ENCODE measurements at places on chromosomes 3 and 15.

DNA sequence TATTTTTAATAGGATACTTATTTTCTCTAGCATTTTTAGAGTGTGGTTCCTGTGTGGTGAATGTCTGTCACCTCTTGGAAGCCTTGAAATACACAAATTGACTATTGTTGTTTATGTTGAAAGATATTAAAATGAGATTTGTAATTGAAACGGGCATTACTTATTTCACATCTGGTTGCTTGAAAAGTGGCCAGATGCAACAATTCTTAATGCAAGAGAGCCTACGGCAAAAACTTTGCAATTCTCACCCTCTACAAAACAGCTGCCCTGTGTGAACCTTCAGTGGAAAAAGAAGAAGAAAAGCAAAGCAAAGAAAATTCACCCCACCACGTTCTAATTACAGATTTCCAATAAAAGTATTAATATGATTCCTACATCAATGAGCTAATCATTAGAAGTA is 46.6 kb downstream of the PPARG start:
- DNase-seq, result no peak

DNA sequence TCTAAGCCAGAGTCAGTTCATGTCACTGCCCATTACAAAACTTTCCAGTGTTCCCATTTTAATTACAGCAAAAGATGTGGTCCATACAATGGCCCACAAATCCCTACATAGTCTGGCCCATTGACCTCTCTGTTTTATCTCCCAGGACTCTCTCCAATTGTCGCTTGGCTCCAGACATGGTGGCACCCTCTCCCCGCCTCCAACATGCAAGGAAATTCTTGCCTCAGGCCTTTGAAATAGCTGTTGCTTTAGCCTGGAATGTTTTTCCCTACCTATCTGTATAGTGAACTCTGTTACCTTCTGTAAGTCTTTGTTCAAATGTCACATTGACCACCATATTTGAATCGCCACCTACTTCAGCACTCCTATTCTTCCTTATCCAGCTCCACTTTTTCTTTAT is 377.3 kb upstream of the MCTP2 start:
- DNase-seq, result no peak

DNA sequence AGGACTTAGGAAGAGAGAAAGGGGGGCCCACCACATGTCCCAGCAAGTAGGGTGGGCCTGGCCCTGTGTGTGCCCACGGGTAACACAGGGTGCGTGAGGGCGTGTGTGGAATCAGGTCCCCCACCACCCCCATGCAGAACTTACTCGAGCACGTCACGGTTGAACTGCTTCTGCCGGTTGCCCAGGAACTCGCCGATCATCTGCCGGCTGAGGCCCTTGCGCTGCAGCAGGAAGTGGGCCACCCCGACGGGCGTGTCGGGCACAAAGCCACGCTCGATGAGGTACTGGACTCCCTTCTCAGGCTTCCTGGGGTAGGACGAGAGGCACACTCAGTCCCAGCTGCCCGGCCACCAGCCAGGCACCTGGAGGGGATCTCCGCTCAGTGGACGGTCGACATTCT is 83.1 kb upstream of the RPL32 start:
- no peak for DNase-seq

DNA sequence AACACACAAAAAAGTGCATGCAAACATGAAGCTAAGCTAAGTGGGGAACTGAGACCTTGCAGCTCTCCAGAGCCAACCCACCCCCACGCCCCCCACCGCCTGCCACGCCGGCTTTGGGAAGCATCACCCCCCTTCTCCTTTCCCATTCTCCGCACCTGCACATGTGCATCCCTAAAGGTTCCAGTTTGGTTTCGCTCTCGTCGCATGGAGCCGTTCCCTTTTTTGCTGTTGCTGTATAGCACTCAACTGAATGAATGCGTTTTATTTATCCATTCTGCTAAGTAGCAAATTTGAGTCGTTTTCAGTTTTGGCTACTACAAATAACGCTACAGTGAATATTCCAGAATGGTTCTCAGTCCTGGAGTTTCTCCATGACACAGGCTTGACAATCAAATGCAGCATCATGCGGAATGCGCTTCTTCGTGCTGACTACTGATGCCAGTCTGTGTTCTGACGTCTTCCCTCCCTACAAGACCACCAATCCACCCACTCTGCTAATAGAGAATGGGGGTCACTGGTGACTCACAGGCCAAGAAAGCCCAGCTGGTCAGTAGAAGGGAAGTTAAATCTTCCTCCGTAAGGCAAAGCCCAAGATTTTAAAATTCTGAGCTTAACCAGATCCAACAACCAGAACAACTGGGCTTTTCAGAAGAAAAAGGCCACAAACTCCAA is 115.3 kb downstream of the XXYLT1 start:
- no peak for DNase-seq

DNA sequence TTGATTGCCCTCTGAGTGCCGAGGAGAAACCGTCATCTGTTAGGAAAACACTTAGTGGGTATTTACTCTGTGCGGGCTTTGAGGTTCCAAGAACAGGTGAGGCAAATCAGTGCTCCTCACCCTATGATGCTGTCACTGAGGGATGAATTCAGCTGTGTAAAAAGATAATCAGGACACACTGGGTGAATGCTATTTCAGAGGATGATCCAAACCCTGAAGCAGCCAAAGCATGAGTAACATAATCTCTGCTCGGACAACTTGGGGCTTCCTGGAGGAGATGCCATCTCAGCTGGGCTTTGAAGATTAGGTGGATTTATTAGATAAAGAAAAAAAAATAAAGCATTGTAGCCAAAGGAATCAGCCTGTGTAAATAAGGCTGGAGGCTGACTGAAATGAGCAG is 10.5 kb upstream of the GADL1 start:
- no peak for DNase-seq

All from stimulated activated CD4-positive, alpha-beta T cell treated with anti-CD3 and anti-CD28 coated beads, Interleukin-1b, Interleukin-23, amount 100 ng/mL, for 1 hour (primary cell).